Activated T-cell treated with anti-CD3 and anti-CD28 coated beads, Interleukin-2, amount 50 U/mL, for 72 hours (primary cell): ENCODE measurements at places on chromosomes 5 and 9.
A peak's percentile ranks its signal among the peaks of the same experiment; 100 is the strongest.

DNA sequence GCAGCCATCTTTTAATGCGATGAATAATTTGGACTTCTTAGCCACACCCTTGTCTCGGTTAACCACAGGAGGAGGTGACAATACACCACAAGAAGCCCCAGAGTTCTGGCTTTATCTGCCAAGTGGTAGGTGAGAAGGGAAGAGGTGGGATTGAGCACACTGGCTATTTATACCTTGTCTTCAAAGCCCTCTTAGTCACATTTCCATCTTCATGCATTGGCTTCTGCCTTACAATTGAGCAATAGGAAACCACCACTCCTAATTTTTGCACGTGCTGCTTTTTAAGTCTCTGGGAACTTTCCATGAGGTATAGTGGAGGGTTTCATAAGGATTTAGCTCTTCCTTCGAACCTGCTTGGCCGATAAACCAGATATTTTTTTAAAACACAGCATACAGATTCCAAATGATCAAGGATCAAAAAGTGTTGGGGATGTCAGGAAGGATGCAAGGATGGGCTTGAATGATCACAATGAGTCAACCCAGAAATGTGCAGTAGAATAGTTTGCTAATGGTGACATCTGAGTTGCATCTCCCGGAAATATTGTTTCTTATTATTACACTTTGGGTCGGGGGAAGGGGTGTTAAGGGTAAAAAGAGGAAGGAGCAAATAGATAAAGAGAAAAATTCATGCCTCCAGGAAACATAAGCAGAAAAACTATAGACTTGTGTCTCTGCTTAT is 25.5 kb downstream of the PLAC8L1 start:
- DNase-seq, result peak; percentile 3

GRCh38 chr5:141250576-141250975 is 5.4 kb downstream of the PCDHB15 start:
- no peak for DNase-seq

GRCh38 chr5:104412649-104413240 is 850.2 kb upstream of the NUDT12 start:
- DNase-seq, result no peak

DNA sequence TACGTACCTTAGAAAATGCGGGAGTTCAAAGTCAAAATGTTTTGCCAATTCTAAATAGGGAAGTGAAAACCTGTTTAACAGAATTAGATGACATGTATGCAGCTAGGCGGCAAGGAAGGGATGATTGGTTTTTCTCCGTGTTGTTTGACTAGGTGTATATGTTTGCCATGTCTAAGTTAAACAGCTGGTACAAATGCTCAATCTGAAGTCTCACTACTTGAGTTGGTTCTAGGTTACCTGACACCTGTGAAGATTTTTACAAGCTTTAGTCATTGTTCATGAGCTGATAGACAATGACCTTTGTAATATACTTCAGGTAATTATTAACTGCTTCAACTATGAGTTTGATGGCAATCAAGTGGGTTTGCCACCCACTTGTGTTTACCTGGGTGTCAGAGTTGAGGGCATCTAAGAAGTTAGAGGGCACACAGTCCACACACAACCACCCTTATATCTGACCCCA is 74.3 kb downstream of the SLC44A1 start:
- DNase-seq, result no peak

- DNase-seq, result no peak
Measured at GRCh38 chr5:22754155-22754554, 99.0 kb downstream of the CDH12 start.

GRCh38 chr9:89493671-89494070 is 4.2 kb downstream of the SEMA4D start:
- no peak for DNase-seq

DNA sequence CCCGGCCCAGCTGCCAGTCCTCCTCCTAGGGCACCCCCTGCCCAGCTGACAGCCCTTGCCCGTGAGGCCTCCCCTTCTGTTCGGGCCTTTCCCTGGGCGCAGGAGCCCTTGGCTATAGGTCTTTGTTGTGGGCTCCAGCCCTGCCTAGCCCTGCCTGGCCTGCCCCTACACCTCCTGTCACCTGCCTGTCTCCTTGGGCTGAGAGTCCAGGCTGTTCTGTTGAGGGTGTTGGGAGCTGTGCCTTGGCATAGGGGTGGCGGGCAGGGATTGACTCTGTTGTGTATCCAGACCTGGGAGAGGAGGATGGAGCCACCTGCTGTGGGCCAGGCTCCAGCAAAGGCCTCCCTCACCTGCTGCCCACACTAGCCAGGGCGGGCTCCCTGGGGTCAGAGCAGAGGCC is 11.6 kb downstream of the FCN2 start:
- DNase-seq, result no peak

- DNase-seq, result no peak
Measured at GRCh38 chr5:100861148-100861547, 41.9 kb downstream of the ST8SIA4 start.

DNA sequence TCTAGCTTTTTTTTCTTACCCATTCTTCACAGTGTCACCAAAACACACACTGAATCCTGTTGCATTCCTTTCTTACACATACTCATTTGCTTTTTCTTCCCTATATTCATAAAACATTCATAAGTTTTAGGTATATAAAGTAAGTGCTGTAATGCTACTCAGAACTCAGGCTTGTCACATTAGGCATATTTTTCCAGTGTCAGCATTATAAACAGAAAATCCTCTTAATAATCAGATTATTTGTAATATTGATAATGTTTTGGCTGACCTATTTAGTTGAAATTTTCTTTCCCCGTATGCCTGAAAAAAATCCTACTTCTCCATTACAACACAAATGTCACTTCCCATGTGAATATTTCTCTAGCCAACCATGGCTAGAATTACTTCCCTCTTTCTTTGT is 743.0 kb upstream of the NUDT12 start:
- no peak for DNase-seq

GRCh38 chr5:123671042-123671441 is 159.1 kb downstream of the CSNK1G3 start:
- peak; percentile 44 for DNase-seq

- DNase-seq, result no peak
Measured at GRCh38 chr5:122942164-122942914, 94.2 kb downstream of the PPIC start.

DNA sequence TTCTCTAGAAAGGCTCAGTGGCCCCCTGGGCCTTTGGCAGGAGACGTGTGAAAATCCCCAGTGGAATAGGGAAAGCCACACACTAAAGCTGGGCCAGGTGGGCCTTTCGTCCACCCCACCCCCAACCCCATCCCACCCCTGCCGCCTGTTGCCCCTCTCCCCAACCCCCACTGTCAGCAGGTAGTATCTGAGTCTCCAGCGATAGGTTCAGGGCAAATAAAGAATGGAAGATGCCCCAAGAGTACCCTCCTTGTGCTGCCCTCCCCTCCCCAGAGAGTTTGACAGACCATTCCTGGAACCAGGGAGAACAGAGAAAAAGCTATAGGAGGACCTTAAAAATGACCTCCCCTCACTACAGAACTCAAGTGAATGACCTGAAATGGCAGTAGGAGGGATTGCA is 36.7 kb upstream of the UBE2D2 start:
- no peak for DNase-seq

- no peak for DNase-seq
Measured at GRCh38 chr9:125258832-125259534, 2.6 kb upstream of the GAPVD1 start.

DNA sequence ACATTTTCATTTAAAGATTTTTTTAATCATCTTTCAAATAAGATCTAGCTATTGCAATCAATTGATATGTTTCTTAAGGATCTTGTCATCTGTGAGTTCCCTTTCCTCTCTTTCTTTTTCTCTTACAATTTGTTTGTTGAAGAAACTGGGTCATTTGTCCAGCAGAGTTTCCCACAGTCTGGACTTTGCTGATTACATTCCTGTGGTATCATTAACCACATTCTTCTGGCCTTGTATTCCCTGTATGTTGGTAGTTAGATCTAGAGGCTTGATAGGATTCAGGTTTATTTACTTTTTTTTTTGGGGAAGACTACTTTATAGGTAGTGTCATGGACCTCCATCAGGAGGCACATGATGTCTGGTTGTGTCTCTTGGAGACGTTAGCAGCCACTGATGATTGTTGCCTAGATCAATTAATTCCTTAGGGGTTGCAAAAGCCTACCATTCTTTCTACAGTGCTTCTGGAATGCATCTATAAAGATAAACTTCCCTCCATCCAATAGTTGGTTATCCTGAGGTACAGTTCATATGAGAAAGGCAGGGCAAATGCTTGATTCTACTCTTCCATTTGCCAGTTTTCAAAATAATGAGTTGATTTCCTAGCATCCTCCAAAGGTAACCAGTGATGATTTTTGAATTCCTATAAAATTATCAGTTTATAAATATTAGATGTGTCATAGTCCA is 14.3 kb downstream of the PDE8B start:
- DNase-seq, result no peak

GRCh38 chr5:95892784-95893354 is 68.8 kb downstream of the ELL2 start:
- DNase-seq, result peak; percentile 33

- no peak for DNase-seq
Measured at GRCh38 chr5:125558466-125558865, 812.0 kb upstream of the ZNF608 start.

DNA sequence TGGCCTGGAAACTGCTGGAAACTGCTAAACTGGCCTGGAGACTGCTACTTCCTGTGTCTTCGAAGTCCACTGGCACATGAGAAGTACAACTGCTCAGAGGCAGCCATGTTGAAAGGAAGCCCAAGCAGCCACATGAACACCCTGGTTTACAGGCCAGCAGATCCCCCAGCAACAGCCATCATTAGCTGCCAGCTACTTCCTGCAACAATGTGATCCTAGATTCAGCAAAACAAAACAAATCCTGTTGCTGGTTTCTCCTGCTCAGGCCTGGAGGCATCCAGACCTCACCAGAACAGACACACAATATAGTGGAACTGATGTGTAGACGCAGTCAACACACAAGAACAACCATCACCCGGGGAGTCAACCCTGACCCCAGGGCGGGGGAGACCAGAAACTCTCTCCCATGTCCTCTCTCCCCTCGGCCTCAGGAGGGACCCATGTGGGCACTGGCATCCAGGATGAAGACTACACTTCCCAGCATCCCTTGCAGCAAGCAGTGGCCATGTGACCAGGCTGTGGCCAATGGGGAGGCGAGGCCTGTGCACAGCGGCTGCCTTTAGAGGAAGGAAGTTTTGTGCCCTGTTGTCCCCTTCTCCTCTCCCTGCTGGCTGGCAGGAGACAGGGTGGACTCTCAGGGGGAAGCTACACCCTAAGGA is 9.2 kb upstream of the LCN15 start:
- no peak for DNase-seq

DNA sequence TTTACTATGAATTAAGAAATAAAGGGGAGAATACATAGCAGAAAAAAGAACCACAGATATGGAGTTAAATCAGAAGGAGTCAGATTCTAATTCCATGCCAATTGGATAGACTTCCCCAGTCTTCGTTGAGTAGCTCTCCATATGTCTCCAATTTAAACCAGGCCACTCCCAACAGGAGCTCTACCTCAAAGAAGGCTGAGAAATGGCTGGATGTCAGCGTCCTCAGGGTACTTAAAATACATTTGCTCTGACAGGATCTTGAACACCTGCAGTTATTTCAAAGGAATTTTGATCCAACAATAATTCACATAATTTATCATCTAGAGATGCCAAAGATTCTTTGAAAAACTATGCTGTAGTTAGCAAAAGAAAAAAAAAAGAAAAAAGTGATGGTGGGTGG is 133.9 kb upstream of the FBN2 start:
- DNase-seq, result no peak

DNA sequence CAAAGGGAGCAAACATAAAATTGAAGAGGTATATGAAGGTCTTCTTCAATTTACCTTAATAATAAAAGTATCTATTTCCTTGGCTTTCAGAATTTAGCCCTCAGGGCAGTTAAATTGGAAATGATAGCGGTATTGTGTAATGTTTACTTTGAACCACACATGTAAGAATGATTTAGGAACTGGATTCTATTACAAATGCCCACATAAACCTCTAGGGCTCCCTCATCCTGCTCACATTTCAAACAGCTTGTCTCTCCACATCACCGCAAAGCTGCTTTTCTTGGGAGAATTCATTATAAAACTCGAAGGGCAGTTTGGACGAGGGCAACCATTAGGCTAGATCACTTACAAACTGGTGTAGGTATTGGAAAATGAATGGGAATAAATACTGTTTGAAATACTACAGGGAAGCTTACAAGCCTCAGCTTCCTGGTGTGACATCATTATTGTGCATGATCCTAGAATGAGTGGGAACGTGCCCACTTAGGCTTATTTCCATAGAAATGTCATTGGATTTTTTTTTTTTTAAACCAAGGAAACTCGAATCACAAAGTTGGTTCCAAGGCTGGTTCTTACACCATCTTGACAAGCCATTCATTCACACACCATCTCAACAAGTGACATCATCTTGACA is 47.3 kb downstream of the MTRR start:
- no peak for DNase-seq

DNA sequence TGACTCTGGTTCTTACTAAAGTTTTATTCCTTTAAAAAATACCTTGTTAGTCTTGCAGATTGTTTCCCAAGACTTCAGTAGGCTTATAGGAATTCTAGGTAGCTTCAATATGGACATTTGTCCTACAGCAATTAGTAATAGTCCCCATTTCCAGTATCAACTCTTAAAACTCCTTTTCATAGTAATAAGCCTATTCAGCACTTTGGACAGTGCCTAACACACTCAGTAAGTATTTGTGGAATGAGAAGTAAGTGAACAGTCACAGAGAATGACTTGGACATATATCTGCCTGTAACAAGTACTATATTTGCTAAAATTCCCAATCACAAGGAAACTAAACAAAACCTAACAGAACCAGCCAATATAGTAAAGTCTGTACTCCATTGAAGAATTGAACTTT is 1291.8 kb upstream of the DMAC1 start:
- no peak for DNase-seq

DNA sequence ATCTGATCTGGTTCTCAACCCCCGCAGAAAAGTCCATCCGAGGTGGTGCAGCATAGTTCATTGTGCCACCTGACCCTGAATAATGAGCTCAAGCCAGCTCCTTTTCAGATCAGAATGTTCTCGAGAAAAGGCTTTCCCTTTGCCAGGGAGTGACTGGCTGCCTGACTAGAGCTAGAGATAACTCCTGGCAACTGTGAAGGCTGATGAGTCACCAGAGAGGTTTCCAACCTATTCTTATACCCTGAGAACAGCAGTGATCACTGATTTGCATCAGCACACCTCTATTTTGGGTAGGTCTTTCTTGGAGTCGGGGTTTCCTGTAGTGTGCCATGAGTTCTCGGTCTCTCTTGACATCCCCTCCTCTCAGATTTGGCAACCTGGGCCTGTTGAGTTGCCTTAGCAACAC is 127.9 kb downstream of the PIK3R1 start:
- DNase-seq, result peak; percentile 29

DNA sequence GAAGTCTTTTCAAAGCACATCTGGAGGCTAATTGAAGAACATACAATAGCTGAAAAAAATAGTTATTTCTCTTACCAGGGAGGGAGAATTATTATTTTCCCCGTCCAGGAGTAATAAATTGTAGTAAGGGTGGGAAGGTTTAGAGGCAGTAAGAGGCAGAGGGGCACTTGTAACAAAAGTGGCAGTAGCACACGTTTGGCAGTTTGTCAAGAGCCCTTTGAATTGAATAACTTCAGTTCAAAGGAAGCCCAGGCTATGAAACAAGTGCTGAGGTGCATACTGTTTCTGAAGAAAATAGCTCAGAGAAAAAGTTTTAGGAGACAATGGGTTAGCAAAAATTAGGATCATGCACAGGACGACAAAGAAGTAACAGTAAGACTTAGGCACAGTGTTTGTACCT is 451.3 kb downstream of the LRRC70 start:
- no peak for DNase-seq
